ENCODE measurements at places on chromosomes 7 and 10.

GRCh38 chr10:122062831-122063674, 74.1 kb downstream of the TACC2 start:
- no peak for DNase-seq

GRCh38 chr7:75691793-75692543, 46.8 kb downstream of the HIP1 start:
- no peak for DNase-seq

DNA sequence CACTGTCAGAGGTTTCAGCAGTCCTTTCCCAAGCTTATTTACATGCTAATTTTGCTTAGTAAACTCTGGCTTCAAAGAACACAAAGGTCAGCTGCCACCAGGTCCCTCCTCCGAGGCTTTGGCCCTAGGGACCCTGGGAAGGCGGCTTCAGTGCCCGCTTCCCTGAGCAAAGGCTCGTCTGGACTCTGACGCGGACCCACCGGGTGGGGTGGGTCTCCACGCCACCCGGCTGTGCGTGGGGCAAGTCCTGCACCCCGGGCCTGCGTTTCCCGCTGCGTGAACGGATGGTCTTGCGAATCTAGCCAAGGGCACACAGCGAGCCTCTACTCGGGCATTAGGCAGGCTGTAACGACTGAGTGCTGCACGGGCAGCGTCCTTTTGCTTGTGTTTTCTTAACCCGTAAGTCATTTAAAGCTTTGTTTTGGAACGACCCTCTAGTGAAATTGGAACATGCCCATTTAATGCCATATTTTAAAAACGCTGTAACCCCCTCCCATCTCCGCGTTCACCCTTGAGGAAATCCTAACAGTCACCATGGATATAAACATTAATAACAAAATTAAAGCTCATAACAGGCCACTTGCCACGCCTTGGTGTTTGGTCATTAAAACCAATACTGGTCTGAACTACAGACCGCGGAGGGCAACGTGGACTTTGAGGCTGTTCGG, 828 bp downstream of the BNIP3 start:
- DNase-seq: no peak

DNA sequence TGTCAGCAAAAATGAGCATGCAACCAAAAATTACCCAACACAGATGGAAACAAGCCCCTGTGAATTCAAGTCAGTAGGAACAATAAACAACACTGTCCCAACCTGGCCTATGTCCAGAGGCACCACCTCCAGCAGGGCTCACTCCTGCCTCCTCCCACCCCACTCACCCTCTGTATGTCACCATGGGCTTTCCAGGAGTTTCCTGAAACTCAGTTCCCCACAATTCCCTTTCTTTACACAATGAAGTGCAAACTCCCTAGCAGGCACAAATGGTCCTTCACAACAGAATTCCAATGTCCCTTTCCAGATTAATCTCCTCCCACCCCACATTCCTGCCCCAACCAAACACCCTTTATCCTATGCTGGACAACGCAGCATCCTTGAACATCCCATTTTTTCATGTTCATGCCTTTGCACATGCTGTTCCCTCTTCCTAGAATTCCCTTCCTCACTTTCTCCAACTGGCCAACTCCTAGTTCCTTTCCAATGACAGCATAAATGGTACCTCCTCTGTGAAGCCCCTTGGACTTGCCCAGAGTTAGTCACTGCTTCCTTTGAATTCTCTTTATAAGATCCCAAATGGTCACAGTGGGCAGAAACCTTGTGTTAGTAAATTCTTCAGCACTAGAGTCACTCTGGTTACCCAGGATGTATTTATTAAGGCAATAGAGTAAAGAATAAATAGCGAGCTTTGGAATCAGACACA, 157.5 kb downstream of the SLIT1 start:
- no peak for DNase-seq

GRCh38 chr10:71005337-71006305, 117.3 kb upstream of the PCBD1 start:
- DNase-seq: no peak

- no peak for DNase-seq
Measured at GRCh38 chr10:104059364-104059763, 26.3 kb downstream of the COL17A1 start.

GRCh38 chr10:3708852-3709251, 76.2 kb downstream of the KLF6 start:
- no peak for DNase-seq

DNA sequence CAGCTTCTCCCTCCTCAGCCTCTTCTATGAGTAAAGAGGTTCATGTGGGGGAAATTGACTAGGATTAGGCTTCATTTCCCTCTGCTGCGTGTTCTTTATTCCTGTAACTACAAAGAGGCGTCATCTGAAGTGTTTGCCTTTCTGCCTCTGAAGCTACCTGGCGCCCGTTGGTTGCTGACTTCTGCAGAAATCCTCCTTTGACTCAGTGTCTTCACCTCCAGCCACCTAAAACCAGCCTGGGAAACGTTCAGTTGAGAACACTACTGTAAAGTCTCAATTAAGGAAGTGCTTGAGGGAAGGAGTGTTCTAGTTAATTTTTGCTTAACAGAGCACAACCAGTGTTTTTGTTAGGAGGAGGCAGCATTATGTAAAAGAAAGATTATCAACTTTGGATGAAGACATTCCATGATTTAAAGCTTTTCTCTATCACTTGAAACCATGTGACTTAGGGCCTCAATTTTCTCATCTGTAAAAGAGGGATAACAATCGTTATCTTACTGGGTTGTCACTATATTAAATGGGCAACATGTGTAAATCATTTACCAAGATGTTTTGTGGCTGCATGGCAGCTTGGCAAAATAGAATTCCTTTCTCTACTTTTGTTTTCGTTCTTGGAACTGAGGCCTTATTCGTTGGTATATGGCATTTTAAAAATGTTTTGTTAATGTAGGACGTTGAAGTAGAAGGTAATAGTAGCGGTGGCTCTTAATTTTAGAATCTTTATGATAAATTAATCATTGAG, 642.9 kb downstream of the SDK1 start:
- no peak for DNase-seq

DNA sequence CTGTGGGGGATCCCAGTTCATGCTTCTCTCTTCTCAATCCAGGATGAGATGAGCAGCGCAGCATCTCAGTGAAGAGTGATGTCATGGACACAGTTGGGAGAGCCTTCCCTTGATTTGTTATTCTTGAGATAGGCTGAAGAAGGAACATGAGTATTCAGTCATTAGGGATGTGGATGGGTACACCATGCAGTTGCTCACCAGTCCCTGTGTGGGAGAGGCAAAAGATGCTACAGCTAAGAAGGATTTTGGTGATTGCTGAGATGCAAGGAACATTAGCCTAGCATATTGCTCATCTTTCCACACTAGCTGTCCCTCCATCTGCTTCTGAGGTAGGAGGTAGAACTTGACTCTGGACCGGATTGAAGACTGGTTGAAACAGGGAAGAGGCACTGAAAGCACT, 179.6 kb downstream of the GALNT17 start:
- DNase-seq: no peak

- no peak for DNase-seq
Measured at GRCh38 chr10:95289003-95289920, 1.5 kb downstream of the PDLIM1 start.

GRCh38 chr10:3805201-3805790, 20.3 kb upstream of the KLF6 start:
- DNase-seq: no peak

GRCh38 chr7:133023370-133024071, 58.4 kb downstream of the CHCHD3 start:
- no peak for DNase-seq

GRCh38 chr7:98724591-98724990, 107.5 kb downstream of the NPTX2 start:
- no peak for DNase-seq

DNA sequence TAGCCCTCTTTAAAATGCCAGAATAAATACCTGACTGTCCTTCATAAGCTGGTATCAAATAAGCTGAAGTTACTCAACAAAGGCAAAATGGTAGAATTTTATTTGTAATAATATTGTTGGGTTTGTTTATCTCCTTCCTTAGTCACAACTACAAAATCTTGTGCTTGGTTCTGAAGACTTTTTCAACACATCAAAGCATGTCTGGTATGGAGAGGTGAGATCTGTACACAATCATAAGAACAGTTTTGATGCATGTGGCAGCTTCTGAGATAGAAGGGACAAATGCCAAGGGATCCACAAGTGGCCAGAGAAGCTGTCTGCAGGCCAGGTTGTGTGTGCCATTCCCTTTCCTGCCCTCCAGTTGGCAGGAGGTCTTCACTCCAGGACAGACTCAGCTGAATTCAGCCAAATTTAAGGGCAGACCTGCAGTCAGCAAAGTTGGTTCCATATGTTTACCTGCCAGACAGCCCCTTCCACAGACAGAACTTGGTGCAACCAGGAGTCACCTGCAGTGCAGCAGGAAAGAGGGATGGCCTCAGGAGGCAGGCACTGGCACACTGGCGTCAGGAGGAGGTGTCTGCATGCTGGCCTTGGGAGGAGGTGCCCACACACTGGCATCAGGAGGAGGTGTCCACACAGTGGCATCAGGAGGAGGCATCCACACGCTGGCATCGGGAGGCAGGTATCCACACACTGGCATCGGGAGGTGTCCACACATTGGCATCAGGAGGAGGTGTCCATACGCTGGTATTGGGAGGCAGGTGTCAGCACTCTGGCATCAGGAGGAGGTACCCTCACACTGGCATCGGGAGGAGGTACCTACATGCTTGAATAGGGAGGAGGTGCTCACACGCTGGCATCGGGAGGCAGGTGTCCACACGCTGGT, 93.1 kb upstream of the IKZF1 start:
- DNase-seq: no peak

DNA sequence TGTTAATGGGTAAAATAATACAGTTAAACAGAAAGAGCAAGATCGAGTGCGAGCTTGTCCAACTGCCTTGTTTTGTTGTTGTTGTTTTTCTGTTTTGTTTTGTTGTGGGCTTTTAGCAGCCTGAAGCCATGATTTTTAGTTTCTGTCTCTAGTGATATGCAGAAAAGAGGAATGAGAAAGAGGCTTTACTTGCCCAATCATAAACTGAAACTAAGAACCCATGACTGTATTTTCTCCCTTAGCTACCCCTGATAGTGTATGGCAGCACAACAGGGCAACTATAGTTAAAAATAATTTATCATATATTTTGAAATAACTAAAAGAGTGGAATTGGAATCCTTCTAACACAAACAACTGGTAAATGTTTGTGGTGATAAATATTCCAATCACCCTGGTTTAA, 493.9 kb downstream of the GLRX3 start:
- no peak for DNase-seq

- no peak for DNase-seq
Measured at GRCh38 chr7:97732565-97733275, 834 bp downstream of the TAC1 start.

GRCh38 chr7:27112361-27112760, 9.9 kb upstream of the HOXA2 start:
- no peak for DNase-seq

- DNase-seq: no peak
Measured at GRCh38 chr10:24897326-24897926, 55.0 kb downstream of the PRTFDC1 start.

- DNase-seq: no peak
Measured at GRCh38 chr10:52746169-52746568, 26.4 kb downstream of the MBL2 start.

DNA sequence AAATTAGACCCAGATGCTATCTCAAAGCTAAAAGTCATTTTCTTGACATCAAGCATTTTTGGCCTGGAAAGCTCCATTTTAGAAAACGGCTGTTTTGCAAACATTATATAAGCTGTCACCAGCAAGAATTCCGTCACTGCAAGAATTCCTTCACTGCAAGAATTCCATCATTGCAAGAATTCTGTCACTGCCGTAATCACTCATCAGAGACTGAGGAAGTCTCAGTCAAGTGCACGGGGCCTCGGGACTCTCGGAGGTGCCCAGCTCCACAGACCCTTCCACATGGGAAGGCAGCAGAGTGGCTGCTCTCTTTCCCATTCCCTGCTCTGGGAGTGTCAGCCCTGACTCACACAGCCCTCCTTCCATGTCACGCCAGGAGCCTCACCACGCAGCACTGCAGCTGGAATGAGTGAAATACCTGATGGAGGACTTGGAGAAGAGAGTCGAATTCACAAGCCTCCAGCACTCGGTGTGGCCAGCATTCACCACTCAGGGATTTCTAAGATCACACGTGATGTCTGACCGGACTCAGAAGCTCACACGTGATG, 168.3 kb downstream of the PTPRN2 start:
- no peak for DNase-seq

DNA sequence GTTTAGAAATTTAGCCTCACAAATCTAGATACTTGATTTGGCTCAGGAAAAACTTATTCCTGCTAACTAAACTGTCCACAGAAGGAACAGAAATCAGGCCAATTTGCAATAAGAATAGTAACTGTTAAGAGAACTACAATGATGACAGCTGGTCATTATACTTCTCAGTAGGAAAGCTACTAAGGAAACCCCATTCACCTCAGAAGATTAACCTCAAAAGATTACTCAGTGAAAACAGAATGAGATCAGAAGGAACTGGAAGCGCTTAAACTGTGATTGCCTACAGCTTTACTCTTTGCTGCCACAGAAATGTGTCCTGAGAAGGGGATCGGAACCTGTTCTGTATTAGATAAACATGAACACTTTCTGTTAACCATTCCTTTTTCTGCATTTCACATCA, 24.3 kb upstream of the DNAJB12 start:
- no peak for DNase-seq

DNA sequence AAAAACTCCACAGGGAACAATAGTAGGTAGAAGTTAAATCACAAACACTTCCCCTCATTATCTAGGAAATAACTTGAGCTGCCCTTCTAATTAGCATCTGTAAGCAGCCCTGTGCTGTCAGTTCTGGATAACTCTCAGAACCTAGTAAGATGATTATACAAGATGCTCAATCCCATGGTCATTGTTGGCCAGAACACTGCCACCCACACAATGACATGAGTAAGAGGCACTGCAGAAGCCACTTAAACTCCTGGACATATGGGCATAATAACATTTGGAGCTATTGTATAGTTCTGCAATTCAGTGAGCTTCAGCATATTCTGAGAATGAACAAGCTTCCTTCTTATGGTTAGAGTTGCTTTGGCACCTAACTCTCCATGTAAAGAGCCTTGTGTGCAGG, 153.8 kb downstream of the PLPP4 start:
- no peak for DNase-seq

GRCh38 chr7:4714767-4715409, 32.8 kb downstream of the FOXK1 start:
- no peak for DNase-seq

GRCh38 chr7:54798530-54798929, 39.5 kb upstream of the SEC61G start:
- no peak for DNase-seq

DNA sequence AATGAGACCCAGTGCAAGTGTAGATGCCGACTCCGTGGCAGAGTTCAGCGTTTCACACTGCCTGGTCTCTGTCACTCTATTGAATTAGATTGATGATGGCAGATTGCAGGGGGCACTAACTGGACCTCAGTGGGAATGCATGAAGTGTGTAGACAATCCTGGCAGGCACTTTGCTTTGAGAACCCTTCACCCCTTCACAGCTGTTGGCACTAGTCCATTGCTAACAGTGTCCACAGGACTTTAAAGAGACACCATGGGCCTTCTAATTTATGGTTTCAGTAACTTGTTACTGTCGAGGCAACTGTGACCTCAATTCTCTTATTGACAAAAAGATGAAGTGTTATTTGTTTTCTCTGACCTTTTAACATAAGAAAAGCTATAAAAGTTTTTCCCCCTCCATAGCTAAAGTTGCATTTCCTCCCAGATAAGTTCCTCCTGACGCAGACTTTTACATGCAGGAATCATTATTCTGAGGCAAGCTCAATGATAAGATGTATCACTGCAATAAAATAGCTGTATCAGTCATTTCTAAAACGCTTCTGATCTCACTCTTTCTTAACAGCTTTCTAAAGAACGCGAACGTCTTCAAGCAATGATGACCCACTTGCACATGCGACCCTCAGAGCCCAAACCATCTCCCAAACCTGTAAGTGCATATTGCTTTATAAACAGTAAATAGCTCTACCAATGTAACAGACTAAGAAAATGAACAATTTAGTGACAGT, 238.9 kb downstream of the FOXP2 start:
- no peak for DNase-seq

All from stimulated activated CD4-positive, alpha-beta T cell treated with anti-CD3 and anti-CD28 coated beads, Interleukin-15, amount 100 ng/mL, for 1 hour (primary cell).